ENCODE measurements at places on chromosomes 2 and 18. TPM values are rescaled to one million over a fixed set of nuclear protein-coding genes. Genes with fewer than 3 reads are reported as not detected.

DNA sequence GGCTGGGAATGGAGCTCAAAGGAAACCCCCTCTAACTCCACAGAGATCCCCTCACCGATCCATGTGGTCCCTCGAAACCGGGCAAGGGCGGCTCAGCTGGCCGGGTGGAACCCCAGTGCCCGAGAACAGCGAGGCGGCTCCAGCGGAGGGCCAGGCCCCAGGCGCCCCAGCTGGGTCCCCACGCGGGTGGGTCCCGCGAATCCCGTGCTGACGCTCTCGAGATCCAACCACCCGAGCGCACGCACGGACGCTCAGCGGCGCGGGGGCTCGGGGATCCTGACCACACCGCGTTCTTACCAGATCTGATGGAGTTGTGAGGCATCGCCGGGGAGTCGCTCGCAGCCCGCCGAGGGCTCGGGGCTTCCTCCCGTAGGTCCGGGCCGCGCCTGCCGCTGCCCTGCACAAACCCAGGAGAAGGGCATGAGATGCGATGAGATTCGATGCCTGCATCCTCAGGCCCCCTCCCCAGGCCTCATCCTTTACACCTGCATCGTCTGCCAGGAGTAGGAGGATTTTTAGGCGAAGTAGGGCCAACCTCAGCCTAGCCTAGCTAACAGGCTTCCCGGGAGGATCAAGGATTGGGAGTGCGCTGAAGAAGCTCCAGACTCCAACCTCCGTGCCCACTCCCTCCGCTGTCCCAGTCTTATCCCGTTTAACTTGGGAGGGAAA is 514 bp downstream of the PAX8 start:
- peak; percentile 72 for DNase-seq

The OBSL1 gene
- total RNA-seq, result 57.7 TPM

The NYAP2 gene
- total RNA-seq, result not detected

The DCDC2C gene
- total RNA-seq, result not detected

DNA sequence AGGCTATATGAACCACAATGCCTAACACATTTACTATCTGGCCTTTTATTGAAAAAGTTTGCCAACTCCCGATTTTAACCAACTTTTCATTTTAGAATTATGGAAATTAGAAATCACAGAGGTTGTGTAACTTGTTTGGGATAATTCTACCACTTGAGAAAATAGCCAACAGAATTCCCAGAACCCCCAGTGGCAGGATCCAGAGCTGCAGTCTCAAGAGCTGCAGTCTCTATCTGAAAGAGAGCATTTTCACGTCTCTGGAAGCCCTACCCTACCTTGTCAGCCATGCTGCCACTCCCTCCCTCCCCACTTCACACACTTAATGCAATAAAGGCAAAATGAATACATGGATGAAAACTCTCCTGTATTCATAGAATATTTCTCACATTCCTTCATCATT is 23.4 kb upstream of the TSPYL6 start:
- no peak for DNase-seq

The CD8B2 gene
- total RNA-seq, result not detected

The NABP1 gene
- 26.8 TPM for total RNA-seq

GRCh38 chr2:171411214-171411613 is 22.6 kb downstream of the METTL8 start:
- no peak for DNase-seq

The SMYD1 gene
- not detected for total RNA-seq

DNA sequence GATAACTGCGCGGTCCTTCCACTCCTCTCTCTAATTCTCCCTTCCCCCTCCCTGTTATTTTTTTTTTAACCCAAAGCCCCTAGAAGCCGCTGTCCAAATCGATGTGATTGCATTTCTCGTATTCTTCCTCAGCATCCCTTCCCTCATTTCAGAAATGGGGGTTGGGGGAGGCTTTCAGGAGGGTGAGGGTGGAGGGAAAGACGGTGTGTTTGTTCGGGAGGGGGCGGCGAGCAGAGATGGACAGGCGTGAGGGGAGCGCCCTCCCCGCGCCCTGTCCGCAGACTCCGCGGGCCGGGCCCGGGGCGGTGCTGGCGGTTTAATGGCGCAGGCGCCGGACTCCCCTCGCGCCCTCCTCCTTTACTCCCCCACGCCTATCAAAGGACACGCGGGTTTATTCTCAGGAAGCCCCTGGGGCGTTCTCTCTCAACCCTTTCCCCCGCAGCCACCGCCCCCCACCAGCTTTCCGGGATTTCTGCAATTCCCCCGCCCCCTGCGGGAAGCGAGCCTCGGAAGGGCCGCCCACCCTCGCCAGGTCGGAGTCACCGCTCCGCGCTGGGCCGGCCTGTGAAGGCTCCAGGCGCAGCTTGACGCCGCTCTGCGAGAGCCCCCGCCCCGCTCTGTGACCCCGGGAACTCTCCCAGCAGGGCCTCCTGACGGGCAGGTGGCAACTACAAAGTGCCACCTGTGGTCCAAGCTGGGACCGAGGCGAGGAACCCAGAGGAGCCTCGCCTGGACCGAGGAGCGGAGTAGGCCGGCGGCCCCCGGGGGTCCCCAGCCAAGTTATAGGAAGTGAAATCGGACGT is 981 bp downstream of the ST8SIA3 start:
- no peak for DNase-seq

- no peak for DNase-seq
Observed at GRCh38 chr2:78154586-78154985, 632.4 kb upstream of the LRRTM4 start.

GRCh38 chr2:44139741-44140140 is 28.9 kb upstream of the PPM1B start:
- DNase-seq, result no peak

DNA sequence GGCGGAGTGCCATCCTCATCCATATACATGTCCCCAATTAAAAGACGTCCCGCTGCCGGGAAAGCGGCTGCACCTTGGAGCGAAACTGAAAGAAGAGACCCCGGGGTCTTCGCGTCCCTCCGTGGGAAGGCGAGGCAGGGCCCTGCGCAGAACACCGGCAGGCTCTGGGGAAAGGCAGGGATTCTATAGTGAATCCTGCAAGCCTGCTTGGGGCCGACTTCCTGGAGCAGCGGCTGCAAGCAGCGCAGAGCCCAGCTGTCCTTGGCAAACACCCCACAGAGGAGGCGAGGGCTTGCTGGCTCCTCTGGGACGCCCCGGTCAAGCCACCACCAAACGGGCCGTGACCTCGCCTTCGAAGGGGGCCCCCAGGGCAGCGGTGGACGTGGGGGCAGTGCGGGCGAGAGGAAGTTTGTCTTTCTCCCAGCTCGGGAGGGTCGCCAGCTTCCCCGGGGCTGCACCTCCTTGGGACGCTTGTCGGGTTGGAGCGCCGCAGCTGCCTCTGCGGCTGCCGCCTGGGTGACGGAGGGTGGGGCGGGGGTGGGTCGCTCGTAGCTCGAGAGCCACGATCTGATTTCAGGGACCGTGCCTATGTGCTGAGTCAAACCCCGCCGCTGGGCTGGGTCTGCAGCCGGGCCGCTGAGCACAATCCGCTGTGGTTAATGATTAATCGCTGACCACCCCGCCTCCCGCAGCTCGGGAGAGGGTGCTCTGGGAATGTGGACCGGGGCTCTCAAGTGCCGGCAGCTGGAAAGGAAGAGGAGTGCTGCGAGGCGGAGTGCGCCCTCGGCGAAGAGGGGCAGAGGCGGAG is 486 bp upstream of the GPR39 start:
- peak; percentile 86 for DNase-seq

The GALNT3 gene
- total RNA-seq, result 1.1 TPM

The LOXL3 gene
- 11.8 TPM for total RNA-seq

The RTP5 gene
- not detected for total RNA-seq

GRCh38 chr2:41024816-41025215 is 572.9 kb upstream of the SLC8A1 start:
- no peak for DNase-seq

DNA sequence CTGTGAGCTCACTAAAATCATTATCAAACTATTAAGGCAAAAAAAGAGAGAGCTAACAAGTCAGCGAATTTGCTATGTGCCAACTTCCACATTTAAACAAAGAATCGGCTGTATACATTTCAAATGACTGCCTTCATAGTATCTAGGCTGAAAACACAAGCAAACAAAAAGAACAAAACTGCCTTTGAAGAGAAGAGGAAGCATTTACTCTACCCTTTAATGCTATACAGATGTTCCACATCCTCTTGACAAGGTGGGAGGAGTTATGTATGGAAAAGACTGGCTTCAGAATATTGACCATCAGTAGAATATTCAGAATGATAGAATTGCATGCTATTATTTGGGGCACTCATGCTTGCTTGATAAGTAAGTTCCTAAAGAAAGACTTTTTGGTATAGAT is 741.7 kb downstream of the PLCL1 start:
- no peak for DNase-seq

DNA sequence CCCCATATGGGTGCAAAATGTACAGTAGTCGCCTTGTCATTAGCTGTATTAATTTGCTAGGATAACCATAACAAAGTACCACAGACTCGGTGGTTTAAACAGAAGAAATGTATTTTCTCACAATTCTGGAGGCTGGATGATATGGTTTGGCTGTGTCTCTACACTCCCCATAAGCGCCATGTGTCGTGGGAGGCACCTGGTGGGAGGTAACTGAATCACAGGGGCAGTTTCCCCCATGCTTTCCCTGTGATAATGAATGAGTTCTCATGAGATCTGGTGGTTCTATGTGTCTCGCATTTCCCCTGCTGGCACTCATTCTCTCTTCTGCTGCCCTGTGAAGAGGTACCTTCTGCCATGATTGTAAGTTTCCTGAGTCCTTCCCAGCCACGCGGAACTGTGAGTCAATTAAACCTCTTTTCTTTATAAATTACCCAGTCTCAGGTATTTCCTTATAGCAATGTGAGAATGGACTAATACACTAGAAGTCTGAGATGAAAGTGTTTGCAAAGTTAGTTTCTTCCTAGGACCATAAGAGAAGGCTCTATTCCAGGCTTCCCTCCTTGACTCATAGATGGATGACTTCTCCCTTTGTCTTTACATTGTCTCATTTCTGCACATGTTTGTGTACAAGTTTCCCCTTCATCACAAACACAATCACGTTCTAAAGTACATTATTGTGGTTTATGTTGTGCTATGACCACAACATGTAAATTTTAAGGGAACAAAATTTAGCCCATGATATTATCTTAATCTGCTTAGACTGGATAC is 1442.6 kb downstream of the SUCLG1 start:
- DNase-seq, result no peak

DNA sequence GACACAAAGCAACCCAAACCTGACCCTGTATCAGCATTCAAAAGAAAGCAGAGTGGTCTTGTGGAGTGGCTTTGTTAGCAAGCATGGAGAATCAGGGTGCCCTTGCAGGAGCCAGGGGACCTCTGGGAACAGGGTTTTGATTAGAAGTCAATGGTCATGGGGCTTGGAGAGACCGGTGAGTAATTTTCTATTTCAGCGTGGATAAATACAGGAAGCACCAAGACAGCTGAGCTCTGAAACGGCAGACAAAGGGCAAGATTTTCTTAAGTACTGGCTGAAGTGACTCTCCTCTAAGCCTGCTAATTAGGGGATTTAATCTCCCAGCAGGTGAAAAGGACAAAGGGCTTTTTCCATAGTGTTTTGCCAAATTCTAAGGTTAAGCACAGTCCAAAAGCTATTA is 78.0 kb upstream of the GAREM1 start:
- no peak for DNase-seq

- no peak for DNase-seq
Observed at GRCh38 chr2:241776336-241777169, at the start of gene GAL3ST2. TSS of gene GAL3ST2 (plus strand) at chr2:241776822. CDS start at chr2:241776956, 134 bp downstream.

DNA sequence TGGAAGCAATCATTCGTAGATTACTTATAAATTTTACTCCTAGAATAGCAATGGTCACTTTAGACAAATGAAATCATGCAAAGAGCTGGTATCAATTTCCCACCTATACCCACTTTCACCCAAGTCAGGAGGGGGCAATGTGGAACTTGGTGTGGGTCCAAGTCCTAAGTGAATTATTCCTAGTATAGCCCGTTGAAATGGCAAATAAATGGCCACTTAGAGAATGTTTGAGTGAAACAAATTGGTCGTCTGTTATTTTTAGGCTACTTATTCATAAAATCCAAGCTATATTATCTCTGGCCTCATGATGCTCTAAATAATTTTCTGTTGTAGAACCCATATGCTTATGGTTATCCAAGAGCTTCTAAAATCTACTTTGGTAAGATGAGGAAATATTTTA is 98.1 kb downstream of the MYO3B start:
- DNase-seq, result no peak

DNA sequence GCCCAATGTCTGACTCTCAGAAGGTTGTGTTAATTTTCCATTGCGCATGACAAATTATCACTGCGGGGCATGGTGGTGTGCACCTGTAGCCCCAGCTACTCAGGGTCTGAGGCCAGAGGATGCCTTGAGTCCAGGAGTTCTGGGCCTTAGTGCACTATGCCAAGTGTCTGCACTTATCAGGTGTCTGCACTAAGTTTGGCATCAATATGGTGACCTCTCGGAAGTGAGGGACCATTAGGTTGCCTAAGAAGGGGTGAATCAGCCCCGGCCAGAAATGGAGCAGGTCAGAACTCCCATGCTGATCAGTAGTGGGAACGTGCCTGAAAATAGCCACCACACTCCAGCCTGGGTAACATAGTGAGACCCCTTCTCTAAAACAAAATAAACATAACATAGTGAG is 61.7 kb upstream of the ZNF532 start:
- no peak for DNase-seq

The APOB gene
- total RNA-seq, result 1.9 TPM

GRCh38 chr18:55863876-55864275 is 275.9 kb upstream of the TCF4 start:
- DNase-seq, result no peak
